Endothelial cell (in vitro differentiated cells): ENCODE measurements at places on chromosomes 12 and 14. TPM values are rescaled to one million over a fixed set of nuclear protein-coding genes. Genes with fewer than 3 reads are reported as not detected.

- H3K4me1 ChIP-seq = peaks cover 3% of the 10 kb centered on the region
- H3K36me3 ChIP-seq = no peaks in the 10 kb centered on the region
- peak overlapping the region; percentile 7 for H3K4me3 ChIP-seq
- peak; percentile 50 for DNase-seq
Measured at GRCh38 chr14:73634011-73634833, 10.6 kb upstream of the DNAL1 start.

GRCh38 chr12:79200176-79200575 lies 335.6 kb downstream of the SYT1 start:
- H3K4me1 ChIP-seq = no peaks in the 10 kb centered on the region
- H3K27ac ChIP-seq = no peak overlapping the region
- no peaks in the 10 kb centered on the region for H3K36me3 ChIP-seq
- no peak for DNase-seq
- H3K4me3 ChIP-seq = no peak overlapping the region
- no peaks in the 10 kb centered on the region for H3K27me3 ChIP-seq

Gene P2RX2
- total RNA-seq = not detected

Gene PGF
- total RNA-seq = 6.5 TPM

- no peaks in the 10 kb centered on the region for H3K36me3 ChIP-seq
- H3K4me1 ChIP-seq = no peaks in the 10 kb centered on the region
- no peak overlapping the region for H3K4me3 ChIP-seq
- H3K27ac ChIP-seq = no peak overlapping the region
- peaks cover 3% of the 10 kb centered on the region for H3K27me3 ChIP-seq
Measured at GRCh38 chr12:93946542-93947150, 201.7 kb upstream of the PLXNC1 start.

Gene TAPBPL
- total RNA-seq = 2.8 TPM

Gene CLEC12A
- not detected for total RNA-seq

Gene DIO3
- 6.1 TPM for total RNA-seq
